ENCODE measurements at places on chromosomes 1 and 21.

GRCh38 chr1:67824766-67825165 is 8.5 kb downstream of the GNG12 start:
- DNase-seq = no peak

GRCh38 chr1:77400781-77401180 is 119.0 kb downstream of the AK5 start:
- DNase-seq = no peak

GRCh38 chr1:53640701-53641075 is 98.3 kb downstream of the GLIS1 start:
- peak; percentile 13 for DNase-seq

DNA sequence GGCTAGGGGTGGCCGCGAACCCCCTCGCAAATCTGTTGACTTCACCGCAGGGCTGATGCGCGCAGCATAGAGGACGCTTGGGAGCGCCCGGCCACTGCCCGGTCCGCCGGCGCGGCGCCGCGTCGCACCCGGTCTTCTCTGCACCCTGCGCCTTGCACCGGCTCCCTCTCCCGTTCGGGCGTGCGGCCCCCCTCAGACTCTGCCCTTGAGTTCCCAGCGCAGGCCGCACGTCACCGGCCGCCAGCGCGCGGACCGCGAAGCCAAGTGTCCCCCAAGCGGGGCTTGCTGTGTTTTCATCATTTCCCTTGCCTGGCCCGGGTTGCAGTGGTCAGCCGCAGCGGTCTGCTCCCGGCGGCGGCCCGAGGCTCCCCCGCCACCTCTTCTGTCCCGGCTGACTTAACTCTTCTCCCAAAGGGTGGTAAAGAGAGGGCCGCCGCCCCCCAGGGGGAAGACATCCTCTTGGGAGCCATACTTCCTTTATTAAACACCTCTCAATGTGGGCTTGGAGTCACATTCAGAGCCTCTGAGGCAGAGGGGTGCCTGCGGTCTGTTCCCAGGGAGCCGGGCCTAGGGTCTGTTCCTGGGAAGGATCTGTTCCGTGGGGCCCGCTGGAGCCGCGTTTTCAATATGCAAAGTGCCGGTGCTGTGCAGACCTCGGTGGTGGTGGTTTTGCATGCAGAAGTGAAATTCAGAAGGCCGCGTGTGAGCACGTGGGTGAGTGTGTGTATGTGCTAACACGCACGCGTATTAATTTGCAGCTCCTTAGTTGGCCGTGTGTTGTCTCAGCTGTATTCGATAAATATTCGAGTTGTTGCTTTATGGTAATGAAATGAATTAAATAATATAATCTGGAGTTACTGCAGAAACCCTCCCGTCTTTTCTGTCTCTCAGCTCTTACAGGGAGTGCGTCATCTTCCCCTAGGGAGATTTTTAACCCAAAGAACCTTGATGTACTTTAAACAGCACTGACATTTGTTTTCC is 17.6 kb downstream of the PBX1 start:
- DNase-seq = peak; percentile 42

DNA sequence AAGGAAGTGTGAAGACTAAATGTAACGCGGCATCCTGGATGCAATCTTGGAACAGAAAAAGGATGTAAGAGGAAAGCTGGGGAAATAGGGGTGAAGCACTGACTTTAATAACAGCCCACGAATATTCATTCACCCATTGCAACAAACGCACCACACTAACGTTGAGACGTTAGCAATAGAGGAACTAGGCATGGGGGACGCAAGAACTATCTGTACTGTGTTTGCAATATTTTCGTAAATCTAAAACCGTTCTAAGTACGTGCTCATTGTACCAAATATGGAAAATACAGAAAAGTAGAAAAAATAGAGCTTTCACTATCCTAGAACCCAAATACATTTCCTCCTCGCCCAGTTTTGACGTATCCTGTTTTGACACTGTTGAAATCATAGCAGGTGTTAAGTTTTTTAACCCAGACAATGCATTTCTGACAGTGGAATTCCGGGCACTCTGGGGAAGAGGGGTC is 3.9 kb downstream of the LAPTM5 start:
- DNase-seq = no peak

DNA sequence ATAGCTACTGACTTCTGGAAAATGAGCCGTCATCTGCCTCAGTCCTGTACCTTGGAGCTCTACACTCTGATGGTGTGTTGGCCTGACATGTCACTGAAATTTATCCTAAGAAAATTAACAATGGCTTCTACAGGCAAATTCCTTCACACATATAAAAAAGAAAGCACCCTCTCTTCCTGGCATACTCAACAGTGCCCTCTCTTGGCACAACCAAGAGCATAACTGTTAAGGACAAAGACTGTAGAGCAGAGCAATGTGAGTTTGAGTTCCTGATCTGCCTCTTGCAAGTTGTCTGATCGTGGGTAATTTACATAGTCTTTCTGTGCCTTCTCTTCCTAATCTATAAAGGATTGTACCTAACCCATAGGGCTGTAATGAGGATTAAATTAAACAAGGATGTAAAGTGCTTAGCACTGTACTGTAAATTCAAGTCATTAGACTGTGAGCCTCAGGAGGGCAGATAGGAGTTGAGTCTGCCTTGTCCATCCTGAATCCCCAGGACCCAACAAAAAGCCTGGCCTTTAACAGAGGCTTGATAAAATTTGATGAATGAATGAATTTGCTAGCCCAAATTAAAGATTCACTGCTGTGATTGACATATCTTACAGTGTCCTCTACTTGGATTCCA is 83.5 kb downstream of the SYF2 start:
- DNase-seq = no peak

- DNase-seq = no peak
Measured at GRCh38 chr21:44314128-44314527, 14.3 kb downstream of the PFKL start.

GRCh38 chr1:31373056-31373896 is at the start of gene FABP3:
Gene FABP3 (minus strand): TSS chr1:31373076. CDS start chr1:31373014, 62 bp downstream.
- peak; percentile 88 for DNase-seq
